Fibroblast of skin of right biceps (primary cell): ENCODE measurements at places on chromosomes 7 and 10.

DNA sequence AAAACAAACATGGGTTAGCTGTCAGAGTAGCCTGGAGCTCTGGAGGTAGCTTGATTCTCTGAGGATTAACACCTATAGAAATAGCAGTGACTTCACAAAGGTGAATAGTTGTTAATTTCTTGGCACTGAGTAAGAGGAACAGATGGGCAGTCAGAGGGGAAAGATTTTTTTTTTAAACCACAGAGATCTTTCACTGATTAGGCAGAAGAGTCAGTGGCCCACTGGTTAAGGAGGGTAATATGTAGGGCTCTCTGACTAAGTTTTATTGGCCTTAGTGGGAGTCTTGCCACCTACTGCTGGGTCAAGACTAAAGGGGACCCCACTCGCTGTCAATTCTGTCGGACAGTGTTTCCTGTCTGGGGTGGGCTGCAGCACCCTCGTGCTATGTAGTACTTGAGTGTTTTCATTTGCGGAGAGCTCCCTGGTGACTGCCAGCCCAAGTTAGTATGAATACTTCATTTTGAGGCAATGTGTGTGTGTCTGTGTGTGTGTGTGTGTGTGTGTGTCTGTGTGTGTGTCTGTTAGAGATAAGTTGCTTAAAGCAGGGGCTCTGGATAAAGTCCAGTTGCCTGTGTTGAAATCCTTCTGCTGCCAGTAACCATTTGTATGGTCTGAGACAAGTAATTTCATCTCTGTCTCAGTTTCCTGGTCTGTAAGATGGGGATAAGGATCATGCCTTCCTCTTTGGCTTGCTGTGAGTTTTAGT is 145.2 kb downstream of the ARID5B start:
- DNase-seq, result peak; percentile 71

GRCh38 chr7:155425011-155425340 is 33.0 kb upstream of the EN2 start:
- no peak for DNase-seq

GRCh38 chr7:2720024-2720423 is 32.0 kb downstream of the AMZ1 start:
- no peak for DNase-seq

GRCh38 chr7:1749864-1750466 is 79.9 kb downstream of the ELFN1 start:
- DNase-seq, result no peak

DNA sequence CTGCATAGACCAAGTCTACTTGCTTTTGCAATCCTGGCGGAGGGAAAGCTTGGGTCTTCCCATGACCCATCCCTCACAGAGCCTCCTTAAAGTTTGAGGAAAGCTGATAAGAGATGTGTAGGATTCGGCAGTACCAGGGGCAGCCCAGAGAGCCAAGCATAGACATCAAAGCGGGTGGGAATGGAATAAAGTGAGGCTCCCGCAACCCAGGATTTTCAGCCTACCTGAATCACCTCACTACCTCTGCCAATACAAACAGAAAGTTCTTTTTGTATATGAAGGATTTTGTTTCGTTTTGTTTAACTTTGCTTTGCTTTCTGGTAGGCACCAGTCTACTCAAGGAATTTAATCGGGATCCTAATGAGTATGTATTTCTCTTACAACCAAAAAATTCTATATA is 451.7 kb downstream of the PLXNA4 start:
- no peak for DNase-seq

DNA sequence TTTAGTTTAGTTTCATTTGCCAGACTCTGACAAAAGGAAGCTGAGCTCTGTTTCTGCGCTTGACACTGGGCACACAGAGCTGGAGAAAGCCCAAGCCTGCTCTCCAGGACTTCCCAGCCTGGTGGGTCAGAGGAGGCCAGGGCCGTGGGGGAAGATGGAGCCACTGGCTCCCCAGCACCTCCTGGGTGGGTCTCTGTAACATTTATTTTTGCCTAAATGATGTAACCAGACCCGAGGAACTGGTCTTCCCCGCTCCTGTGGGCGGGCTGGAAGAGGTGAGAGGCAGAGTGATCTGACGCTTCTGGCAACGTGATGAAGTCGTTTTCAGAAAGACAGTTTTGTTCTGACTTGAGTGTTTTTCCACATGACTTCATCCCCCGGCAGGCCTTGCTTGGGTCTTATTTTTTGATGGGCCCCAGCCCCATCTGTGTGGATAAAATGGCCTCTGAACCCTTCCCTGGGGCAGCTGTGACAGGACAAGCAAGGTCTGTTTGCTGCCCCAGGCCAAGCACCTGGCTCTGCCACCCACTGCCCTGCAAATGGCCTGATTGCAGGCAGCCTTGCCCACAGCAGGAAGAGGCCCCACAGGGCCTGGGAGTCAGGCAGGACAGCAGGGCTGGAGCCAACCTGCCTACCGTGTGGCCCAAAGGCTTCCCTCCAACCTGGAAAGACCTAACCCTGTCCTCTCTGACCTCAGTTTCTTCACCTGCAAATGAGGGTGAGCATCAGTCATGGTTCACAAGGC is 304.9 kb upstream of the ZMIZ1 start:
- DNase-seq, result no peak

- DNase-seq, result no peak
These were observed 620.1 kb upstream of the DPP6 start for GRCh38 chr7:153432063-153432462.

GRCh38 chr7:76427635-76428034 is 2.9 kb downstream of the ZP3 start:
- DNase-seq, result no peak

DNA sequence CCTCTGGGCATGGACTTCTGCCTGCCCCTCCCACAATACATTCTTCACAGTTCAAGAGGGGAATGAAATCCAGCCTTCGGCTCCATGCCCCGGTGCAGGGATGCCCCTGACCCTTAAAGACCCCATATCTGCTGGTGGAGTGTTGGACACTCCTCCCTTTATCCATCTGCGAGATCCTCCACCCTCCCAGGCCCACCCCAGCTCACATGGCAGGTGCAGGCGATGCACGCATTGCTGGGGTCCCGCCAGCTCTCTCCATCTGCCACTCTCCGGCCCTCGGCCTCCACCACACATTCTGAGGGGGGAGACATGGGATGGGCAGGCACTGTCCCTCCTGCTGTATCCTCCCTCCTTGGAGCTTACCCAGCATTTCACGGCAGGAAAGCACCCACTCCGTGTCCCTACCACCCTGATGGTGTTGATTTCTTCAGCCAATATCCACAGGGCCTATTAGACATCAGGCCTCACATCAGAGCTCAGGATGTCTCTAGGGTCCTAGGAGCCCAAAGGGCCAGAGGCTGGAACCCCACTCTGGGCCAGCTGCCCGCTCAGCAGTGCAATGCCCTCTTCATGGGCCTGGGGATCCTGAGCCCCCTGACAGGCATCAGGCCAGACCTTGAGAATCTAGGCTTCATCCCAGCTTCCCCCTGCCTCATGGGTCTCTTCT is 18.3 kb downstream of the ATP6V1F start:
- no peak for DNase-seq

- no peak for DNase-seq
These were observed 71.9 kb downstream of the WDR37 start for GRCh38 chr10:1128115-1128514.

GRCh38 chr10:53719658-53720057 is 947.1 kb upstream of the MBL2 start:
- no peak for DNase-seq

DNA sequence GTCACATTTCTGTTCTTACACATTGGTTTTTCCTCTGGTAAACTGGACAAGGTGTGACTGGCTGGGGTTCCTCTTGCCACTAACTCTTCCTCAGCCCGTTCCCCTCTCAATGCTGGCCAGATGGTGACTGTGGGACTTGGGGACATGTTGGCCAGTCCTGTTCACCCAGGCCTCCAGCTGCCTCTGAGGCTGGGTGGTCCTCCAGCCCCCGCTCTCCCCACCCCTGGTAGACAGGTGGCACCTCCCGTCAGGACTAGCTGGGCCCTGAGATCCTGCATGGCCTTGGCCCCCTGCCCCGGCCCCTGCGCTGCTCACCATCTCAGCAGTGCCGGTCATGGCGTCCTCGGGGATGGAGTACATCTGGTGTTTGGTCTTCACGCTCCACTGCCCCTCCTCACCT is 10.8 kb upstream of the MYL7 start:
- DNase-seq, result no peak

- DNase-seq, result no peak
These were observed 148.0 kb downstream of the FGFR2 start for GRCh38 chr10:121450247-121450646.

- DNase-seq, result no peak
These were observed 22.3 kb downstream of the TYW1 start for GRCh38 chr7:67018940-67019339.

GRCh38 chr10:73892310-73893030 is 18.1 kb upstream of the CAMK2G start:
- DNase-seq, result peak; percentile 64

DNA sequence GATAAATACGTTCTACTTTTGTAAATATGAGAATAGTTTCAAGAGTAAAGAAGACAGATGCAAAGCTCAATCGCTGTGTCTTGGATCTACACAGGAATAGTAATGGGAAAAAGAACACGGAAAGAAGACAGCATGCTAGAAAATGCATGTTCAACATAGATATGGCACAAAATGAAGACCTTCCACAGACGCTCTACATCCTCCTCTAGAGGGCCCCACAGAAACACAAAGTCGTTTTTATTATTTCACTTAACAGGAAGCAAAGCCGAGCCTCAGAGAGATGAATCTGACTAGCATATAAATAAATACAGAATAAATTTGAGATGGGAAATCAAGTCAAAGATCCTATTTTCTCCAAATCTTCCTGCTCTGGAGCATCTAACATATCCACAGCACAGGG is 292.6 kb downstream of the PARD3 start:
- peak; percentile 22 for DNase-seq

- peak; percentile 42 for DNase-seq
These were observed 55.7 kb upstream of the JCAD start for GRCh38 chr10:30114881-30115625.

DNA sequence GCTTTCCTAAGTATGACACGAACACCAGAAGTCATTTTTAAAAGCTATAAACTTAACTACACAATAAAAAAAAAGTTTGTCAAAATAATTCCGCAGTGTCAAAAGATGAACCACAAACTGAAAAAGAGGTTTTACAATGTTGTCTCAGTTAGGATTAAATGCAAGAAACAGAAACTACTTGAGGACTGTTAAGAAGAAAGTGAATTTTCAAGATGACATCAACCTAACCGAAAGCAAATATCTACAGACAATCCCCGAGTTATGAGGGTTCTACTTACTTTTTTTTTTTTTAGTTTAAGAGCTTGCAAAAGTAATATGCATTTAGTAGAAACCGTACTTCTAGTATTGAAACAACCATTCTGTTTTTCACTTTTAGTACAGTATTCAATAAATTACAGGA is 62.3 kb downstream of the TFPI2 start:
- DNase-seq, result no peak

DNA sequence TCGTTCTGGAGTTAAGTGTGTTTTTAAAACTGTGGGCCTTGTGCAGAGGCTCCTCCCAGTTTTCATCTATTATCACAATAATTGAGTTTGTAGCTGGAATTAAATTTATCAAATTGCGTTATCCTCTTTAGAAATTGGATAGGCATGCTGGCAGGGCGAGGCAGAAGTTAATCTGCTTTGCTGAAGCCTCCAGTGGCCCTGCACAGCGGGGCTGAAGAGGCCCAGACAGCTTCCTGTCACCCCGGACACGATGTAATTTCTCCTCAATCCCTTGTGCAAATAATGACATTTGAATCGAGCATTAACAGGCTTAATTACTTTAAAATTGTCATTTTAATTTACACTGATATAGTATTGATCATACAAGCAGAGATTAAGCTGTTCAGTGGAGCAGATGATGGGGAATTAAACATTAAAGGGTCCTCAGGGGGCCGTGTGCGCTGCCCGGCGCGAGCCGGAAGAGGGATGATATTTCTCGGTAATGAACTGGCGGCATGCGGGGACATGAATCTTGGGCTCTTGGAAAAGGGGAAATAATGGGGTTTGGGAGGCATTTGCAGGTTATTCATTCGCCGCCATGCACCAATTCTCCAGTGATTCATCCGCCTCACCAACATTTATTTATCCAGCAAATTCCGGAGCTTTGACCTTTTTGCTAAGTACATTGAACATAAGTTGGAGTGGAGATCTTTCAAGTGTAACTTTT is 118.5 kb downstream of the NKX6-2 start:
- DNase-seq, result peak; percentile 52

- DNase-seq, result no peak
These were observed 145.1 kb upstream of the TMEM106B start for GRCh38 chr7:12066004-12066403.

GRCh38 chr7:3649678-3650440 is 348.8 kb downstream of the SDK1 start:
- no peak for DNase-seq

DNA sequence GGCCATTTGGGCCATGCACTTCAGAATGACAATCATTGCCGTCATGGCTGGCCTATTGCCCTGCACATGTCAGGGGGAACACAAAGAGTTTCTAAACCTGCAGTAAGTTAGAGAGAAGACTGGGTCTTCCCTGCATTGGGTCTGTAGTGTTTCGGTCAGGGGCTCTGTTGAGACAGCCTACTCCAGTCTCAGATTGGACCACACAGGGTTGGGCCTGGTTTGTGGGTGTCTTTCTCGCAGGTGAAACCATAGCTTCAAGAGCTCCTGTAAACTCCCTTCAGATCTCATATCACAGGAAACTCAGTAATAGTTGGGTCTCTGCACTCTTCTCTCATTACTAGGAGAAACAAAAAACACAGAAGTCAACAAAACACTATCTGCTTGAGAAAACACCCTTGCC is 7.3 kb upstream of the TARP start:
- DNase-seq, result no peak

DNA sequence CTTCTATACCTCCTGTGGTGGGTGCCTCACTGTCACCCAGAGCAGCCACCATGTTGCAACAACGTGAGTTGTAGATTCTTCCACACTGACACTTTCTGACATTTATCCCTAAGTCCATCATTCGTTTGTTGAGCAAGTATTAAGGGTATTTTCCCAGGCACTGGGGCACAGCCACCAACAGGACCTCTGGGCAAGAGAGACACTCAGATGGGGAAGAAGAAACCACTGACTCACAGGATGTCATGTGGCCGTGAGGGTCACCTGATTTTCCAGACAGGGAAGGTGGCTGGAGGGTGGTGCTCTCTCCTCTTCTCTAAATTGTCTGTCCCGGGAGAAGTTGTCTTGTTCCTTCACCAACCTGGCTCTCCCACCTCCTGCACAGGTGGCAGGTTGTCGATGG is 51.7 kb upstream of the PPIF start:
- no peak for DNase-seq

GRCh38 chr7:116377721-116378120 is 121.8 kb upstream of the CAV2 start:
- no peak for DNase-seq

DNA sequence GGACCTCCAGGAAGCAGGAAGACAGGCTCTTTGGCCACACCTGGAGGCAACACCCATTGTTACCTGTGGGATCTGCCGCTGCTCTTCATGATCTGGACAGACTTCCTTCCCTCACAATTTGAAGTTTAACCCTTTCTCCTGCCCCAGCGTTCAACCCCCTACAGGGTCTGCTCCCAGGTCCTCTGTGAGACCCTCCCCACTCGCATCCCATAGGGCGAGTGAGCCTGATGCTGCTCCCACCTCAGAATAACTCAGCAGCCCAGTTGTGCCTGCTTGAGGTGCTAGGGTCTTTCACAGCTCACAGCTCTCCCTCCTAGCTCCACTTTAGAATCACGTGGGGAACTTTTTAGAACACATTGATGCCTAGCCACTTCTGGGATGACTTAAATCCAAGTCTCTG is 61.8 kb upstream of the C10orf90 start:
- DNase-seq, result no peak

- peak; percentile 11 for DNase-seq
These were observed at the start of gene GSAP for GRCh38 chr7:77415823-77416620. Gene GSAP, minus strand, starts transcription at chr7:77416349. Its CDS starts 28 bp downstream, at chr7:77416321.
